ENCODE measurements at places on chromosomes 6 and 20.

- DNase-seq, result peak; percentile 66
These were observed 146.7 kb downstream of the PLCB4 start for GRCh38 chr20:9215539-9215938.

GRCh38 chr20:60139663-60140446 lies 181.6 kb downstream of the CDH26 start:
- DNase-seq, result no peak

GRCh38 chr6:15248451-15249370 lies 2.8 kb downstream of the JARID2 start:
- peak; percentile 92 for DNase-seq

GRCh38 chr20:47576516-47577033 lies 74.9 kb downstream of the NCOA3 start:
- peak; percentile 95 for DNase-seq

DNA sequence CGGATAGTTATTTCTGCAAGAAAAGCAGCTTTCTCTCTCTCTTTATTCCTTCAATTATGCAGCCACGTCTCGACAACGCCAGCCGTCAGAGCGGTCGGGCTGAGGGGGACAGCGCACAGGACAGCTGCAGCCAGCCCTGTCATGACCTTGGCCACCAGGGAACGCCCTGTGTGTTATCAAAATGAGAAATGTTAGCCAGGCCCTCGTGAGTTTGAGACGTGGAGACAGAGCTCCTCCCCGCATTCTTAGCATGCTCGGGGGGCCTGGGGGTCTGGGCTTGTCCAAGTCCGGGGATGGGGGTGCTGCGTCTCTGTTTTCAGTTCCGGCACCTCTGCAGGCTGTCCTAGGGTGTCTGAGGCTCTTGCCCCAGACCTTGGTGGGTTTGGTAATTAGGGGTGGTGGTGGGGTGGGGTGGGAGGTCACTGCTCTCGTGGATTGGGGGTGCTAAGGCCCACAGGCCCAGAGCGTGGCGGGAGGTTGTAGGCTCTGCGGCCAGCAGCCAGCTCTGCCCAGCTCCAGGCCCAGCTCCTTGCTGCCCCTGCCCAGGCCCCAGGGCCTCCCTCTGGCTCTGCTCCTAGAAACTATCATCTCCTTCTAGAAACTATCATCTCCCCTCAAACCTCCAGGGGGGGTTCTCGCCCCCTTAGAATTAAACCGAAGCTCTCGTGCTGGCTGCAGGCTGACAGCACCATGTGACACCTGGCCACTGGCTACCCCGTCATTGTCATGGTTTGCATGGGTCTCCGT lies 54.3 kb upstream of the GATA5 start:
- DNase-seq, result no peak

- peak; percentile 73 for DNase-seq
These were observed 32.5 kb upstream of the ZNF184 start for GRCh38 chr6:27505209-27506027.

DNA sequence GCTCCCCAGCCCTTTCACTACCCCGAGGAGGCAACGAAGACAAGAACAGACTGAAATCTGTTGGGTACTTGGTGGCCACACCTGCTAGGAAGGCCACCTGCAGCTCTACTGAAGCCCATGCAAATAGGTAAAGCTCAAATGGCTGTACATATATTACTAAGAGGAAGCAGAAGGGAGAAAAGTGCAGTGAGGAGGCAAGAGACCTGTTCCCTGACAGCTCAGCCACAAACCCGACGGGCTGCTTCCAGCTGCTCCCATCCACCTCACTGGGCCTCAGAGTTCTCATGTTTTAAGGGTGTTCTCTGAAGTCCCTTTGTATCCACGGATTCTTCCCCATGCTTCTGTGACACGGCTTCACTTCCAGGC lies 24.6 kb downstream of the TRAM2 start:
- no peak for DNase-seq

DNA sequence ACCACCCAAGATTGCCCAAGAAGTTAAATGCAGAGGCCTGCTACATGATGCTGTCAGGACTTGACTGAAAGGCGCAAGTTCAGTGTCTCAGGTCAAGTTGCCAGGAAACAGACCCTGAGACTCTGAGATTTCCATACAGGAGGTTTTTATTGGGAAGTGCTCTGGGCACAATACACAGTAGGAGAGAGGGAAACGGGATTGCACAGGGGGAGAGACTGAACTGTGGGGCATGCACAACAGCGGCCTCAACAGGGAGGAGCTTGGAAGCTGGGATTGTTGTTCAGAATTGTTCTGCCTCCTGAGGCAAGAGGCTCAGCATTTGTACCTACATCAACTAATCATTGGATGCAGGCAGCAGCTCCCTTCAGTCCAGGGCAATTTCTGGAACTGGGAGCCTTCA lies 6.7 kb downstream of the STX11 start:
- DNase-seq, result no peak

DNA sequence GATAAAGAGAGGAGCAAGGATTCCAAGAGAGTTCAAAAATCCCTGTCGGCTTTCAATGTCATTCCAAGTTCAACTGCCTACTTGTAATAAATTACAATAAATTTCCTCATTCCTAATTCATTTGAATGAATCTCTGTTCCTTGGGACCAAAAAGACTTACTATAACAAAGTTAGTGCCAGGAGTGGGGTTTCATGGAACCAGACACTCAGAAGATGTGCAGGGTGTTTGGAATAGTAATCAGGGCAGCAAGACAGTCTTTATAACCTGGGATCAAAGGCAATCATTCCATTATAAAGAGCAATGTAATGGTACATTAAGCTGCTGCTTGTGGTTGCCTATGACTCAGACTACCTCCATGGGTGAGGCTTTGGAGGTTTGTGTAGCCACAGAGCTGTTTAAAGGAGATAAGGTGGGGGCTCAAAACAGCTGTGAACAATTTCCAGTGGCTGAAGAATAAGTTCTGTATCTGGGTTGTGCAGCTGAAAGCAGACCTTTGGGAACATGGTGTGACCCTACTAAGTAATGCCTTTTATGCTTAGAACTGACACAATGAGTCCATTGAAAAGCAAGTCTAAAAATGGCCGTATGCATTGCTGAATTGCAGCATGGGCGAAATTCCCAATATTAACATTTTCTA lies 159.9 kb downstream of the LINC00237 start:
- DNase-seq, result no peak

- peak; percentile 7 for DNase-seq
These were observed 148.7 kb downstream of the PRL start for GRCh38 chr6:22147921-22148776.

DNA sequence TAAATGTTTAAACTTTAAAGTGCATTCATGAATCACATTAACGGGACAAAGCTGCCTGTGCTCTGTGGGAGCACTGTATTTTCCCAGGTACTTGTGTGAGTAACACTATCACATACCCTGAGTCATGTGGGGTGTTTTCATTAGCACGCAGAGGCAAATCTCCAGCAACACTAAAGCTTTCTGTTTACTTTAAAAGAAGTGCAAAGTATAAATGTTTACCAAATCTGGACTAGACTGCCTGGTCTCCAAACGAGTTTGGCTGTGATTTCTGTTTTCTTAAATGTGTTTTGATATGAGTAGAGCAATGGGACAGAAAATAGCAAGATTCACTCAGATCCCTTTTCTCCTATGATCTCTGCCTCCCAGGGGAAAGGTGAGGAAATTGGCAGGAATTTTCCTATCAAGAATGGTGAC lies 28.8 kb upstream of the RIPPLY2 start:
- no peak for DNase-seq

DNA sequence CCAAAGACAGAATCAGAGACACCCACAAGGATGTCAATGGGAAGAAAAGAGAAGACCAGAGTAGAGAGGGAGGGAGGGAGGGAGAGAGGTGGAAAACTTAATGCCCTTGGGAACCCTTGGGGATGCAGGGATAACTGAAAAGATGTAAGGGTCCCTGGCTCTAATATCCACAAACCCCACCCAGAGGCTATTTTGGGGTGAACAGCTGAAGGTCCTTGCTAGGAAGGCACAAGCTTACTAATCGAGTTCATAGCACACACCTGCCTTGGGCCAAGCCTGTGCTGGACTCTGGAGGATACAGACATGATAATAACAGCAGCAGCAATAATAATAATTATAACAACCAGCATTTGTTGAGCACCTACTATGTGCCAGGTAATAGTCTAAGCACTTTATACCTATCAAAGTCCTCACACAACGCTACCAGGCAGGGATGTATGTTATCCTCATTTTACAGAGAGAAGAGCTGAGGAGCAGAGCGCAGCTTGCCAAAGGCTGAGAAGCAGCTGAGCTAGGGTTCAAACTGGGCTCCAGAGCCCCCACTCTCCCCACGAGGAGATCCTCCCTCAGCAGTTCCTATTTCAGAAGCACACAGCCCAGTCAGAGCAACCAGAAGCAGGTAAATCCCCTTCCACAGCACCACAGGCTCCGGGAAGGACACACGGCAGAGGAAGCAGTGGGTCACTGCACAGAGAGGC lies 174.2 kb downstream of the ANKRD60 start:
- no peak for DNase-seq

DNA sequence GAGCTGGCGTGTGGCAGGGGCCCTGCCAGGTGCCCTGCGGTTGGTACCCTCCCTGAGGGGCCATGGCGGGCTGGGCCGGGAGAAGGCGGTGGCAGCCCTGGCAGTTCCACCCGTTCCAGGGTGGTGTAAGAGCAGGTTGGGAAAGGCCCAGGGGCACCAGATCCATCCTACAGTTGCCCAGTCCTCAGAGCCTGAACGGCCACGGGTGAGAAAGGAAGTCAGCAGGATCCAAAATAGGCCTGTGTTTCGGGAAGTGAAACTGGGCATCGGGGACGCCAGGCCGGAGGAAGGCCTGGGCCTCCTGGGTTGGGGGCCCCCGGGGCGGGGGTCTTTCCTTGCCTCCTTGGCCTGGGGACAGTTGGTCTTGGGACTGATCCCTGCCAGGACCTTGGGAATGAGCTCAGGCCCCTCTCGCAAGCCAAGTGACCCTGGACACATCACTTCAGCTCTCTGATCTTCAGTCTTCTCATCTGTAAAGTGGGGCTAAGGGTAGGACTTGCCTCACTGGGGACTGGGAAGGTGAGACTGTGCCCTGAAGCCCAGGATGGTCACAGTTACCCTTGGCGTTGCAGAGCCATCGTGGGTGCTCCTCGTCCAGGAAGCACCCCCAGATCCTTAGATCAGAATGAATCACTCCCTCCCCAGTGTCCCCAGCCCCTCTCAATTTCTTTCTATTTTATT lies 18.1 kb upstream of the NOL4L start:
- no peak for DNase-seq

DNA sequence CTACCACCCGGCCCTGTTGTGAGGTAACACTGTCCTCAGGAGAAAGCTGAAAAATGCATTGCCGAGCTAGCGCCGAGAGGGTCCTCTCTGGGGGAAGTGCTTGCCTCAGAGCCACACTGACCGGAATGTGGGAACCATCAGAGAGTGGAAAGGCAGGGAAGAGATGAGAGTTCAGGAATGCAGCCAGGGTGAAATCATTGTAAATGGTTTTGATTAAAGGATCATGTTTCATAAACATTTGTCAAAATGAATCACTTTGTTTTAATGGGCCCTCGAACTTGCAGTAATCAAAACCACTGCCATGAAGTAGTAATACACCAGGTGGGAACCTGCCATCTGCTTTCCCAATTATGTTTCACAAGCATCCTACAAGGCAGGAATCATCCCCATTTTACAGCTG lies 16.9 kb upstream of the IL17F start:
- no peak for DNase-seq

DNA sequence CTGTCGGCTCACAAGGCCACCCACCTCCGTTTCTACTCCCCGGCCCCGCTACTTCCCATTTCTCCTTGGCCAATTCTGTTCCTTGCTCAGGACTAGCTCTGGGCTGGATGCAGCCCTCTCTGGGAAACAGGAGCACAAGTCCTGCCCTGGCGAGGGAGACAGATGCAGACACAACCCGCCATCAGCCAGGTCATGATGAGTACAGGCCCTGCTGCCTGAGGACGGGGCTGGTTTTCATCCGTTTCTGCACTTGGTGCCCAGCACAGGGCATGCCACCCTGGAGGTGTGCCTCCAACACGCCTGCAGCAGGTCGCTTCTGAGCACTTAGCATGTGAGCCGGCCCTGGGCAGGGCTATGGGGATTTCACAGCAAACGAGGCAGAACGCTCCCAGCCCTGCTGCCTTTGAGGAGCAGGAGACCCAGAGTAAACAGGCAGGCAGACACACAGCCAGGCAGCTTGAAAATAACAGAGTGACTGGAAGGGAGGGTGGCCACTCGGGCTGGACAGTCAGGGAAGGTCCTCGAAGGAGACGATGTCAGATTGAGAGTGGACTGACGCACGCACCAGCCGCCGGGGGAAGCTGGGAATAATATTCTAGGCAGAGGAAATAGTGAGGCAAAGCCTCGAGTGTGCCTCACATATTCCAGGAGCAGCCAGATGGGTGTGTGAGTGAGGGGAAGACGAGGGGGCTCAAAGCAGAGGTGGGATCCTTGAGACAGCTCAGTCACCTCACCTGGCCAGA lies 21.2 kb upstream of the VSTM2L start:
- DNase-seq, result no peak

DNA sequence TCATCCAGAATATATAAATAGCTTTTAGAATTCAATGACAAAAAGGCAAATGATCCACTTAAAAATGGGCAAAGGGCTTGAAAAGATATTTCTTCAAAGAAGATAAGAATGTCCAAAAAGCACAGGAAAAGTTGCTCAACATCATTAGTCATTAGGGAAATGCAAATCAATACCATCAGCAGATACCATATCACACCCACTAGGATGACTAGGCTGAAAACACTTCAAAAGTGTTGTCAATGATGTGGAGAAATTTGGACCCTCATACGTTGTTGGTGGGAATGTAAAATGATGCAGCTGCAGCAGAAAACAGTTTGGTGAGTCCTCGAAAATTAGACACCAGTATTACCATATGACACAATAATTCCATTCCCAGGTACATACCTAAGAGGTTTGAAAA lies 303.6 kb upstream of the SLC35B3 start:
- no peak for DNase-seq

DNA sequence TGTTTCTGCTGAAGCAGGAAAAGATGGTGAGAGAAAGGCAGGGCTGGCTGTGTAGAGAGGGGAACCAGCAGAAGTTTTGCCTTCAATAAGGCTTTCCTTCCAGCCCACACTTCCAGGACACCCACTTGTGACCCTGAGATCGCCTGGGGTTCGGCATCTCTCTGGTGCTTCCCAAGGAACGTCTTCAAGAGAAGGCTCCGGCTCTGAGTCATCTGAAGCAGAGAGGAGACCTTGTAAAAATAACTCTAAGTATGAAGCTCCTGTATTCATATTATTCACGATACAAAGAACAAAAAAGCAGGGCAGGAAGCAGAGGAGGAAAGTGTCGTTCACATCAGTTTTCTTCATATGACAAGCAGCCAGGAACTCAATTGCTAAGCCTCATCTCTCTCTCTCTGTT lies 95.4 kb upstream of the MRPS10 start:
- no peak for DNase-seq

DNA sequence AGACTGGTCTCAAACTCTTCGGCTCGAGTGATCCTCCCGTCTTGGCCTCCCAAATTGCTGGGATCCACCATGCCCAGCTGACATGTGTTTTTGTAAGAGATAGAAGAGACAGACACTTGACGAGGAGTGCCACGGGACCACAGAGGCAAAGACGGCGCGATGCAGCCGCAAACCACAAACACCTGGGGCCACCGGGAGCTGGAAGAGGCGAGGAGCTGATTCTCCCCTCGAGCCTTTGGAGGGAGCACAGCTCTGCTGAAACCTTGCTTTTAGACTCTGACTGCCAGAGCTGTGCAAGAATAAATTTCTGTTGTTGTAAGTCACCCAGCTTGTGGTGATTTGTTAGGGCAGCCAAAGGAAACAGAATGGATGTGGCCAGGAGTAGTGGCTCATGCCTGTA lies 46.9 kb downstream of the TFAP2C start:
- no peak for DNase-seq

Data from HT-29 (cell line).